ENCODE measurements at places on chromosomes 1 and 21.
A peak's percentile ranks its signal among the peaks of the same experiment; 100 is the strongest.

GRCh38 chr1:71650119-71650518 is 569.3 kb upstream of the ZRANB2 start:
- peak; percentile 8 for DNase-seq

DNA sequence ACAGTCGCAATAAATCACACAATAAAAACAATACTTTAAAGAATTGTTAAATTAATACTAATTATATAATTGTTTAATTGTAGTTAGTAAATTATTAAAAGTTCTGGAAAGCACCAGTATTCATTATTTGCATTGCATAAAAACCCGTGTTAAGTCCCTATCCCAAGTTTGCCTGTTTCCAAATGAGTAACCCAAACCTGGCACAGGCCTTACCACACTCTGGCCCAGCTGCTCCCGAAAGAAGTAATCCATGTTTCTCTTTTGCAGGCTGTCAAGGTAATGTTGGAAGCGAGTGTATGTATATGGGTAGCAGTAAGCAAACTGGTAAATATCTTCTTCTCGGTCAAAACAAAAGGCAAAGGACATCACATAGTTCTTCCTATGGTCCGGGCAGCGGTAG is 268.7 kb upstream of the BEND5 start:
- DNase-seq: no peak

DNA sequence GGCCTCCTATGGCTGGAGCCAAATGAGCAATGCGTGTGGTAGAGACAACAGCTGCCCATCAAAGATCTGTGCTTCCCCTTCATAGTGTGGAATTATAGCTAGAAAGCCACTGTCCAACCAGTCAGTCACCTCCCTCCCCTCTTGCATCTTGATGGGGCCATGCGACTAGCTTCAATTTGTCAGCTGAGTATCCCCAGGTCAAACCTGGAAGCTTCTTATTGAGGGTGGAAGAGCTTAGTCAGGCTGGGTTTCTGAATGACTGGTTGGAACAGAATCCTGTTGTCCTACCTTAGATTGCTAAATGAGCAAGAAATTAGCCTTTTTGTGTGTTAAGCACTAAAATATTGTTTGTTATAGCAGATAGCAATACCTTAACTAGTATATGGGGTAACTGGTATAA is 625.4 kb downstream of the PTPRC start:
- DNase-seq: no peak

DNA sequence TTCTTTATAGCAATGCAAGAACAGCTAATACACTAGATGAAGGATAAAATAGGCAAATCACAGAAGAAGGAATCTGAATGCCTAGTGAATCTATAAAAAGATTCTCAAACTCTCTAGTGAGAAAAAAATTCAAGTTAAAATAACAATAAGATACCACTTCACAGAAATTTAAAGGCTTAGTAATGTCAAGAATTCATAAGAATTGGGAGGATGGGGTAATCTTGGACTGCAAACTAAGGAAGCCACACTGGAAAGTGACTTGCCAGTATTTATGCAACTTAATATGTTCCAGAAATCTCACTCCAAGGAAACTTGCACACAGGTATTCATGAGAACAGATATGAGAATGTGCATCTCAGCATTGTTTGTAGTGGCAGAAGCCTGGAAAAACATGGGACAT is 38.9 kb upstream of the PRRC2C start:
- DNase-seq: no peak

DNA sequence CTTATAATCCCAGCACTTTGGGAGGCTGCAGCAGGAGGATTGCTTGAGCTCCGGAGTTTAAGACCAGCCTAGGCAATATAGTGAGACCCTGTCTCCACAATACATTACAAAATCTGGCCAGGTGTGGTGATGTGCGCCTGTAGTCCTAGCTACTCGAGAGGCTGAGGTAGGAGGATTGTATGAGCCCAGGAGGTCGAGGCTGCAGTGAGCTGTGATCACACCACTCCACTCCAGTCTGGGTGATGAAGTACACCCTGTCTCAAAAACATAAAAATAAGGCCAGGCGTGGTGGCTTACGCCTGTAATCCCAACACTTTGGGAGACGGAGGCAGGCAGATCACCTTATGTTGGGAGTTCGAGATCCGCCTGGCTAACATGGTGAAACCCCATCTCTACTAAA is 27.7 kb downstream of the L1TD1 start:
- no peak for DNase-seq

DNA sequence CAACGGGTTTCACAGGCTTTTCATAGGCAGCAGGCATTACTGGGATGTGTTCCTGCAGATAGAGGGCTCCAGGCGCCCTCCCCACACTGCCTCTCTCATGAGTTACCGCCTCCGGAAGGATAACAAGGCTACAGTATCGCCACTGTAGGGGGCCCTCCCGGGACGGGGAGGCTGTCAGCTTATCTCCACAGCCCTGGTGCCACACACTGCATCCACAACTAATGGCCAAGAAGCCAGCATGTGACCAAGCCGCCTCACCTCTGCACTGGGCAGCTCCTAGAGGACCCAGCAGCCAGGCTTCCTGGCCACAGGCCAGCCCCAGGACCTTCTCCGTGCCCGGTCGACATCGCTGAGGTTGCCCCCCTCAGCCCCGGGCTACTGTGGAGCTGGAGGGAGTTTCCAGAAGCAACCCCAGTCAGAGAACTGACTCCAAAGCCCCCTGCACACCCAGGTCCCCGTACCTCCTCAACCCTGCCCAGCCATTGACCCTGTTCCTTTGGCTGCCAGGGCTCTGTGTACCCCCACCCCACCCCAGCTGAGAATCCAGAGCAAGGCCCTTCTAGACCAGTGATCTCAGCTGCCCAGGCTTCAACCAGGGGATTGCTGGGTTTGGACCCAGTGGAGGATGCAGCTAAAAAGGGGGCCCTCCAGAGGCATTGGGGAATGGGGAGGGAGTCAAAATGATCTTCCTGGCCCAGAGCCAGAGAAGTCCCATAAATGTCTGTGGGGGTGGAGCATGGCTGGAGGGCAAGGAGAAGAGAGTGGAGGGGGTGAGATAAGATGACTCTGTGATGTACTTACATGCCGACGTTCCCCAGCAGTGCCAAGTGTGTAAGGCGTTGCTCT is 45.0 kb downstream of the NEK2 start:
- no peak for DNase-seq

DNA sequence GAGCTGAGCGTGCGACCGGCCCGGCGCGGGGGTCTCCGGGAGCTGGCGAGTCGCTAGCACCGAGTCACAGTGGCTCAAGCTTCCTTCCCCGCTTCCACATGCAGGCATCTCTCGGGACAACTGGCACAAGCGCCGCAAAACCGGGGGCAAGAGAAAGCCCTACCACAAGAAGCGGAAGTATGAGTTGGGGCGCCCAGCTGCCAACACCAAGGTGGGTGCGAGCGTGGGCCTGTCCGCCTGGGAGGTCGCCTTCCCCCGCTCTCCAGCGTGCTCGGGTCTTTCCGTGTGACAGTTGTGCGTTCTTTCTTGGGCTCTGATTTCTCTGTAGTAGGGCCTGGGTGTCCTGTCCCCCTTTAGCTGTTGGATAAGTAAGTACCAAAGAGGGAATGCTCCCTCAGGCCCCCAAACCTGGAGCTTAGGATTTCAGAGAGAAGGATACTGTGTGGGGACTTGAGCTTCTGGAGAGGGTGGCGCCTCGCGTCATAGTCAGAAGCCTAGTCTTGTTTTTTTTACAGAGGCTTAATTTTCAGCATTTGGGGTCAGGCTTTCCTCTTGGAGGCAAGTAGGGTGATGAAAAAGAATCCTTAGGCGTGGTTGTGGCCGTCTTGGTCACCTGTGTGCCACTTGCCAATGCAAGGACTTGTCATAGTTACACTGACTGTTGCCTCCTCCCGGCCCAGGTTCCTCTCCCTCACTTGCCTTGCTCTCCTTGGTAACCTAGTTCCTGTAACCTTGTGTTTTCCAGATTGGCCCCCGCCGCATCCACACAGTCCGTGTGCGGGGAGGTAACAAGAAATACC is 790 bp downstream of the RPS8 start:
- no peak for DNase-seq

All from HFFc6 (cell line).